ENCODE measurements at places on chromosomes 5 and 9. TPM values are rescaled to one million over a fixed set of nuclear protein-coding genes. Genes with fewer than 3 reads are reported as not detected.

LRRC26 gene
- total RNA-seq, result 0.31 TPM

- no peak for DNase-seq
- H3K4me1 ChIP-seq, result no peaks in the 10 kb centered on the region
- H3K4me3 ChIP-seq, result no peak overlapping the region
These were observed 116.9 kb upstream of the KLF9 start for GRCh38 chr9:70531311-70531710.

NTNG2 gene
- total RNA-seq, result 2.1 TPM

- H3K27me3 ChIP-seq, result peaks cover 2% of the 10 kb centered on the region
- DNase-seq, result no peak
- H3K4me3 ChIP-seq, result no peak overlapping the region
- no peaks in the 10 kb centered on the region for H3K36me3 ChIP-seq
These were observed 564.0 kb upstream of the KLF4 start for GRCh38 chr9:108053555-108054061.

GLIPR2 gene
- total RNA-seq, result 13.6 TPM

GRCh38 chr5:75387806-75388205 is 50.8 kb downstream of the HMGCR start:
- DNase-seq, result no peak
- H3K36me3 ChIP-seq, result peaks cover 72% of the 10 kb centered on the region
- no peaks in the 10 kb centered on the region for H3K4me1 ChIP-seq
- H3K27ac ChIP-seq, result no peak overlapping the region
- no peaks in the 10 kb centered on the region for H3K27me3 ChIP-seq
- H3K4me3 ChIP-seq, result no peak overlapping the region

HK3 gene
- 0.55 TPM for total RNA-seq

GRCh38 chr9:138072897-138073296 is 195.3 kb downstream of the CACNA1B start:
- DNase-seq, result no peak
- H3K27me3 ChIP-seq, result peaks cover 18% of the 10 kb centered on the region
- H3K4me1 ChIP-seq, result no peaks in the 10 kb centered on the region

- H3K4me3 ChIP-seq, result no peak overlapping the region
- DNase-seq, result no peak
- H3K36me3 ChIP-seq, result no peaks in the 10 kb centered on the region
- no peaks in the 10 kb centered on the region for H3K4me1 ChIP-seq
- no peaks in the 10 kb centered on the region for H3K27me3 ChIP-seq
These were observed 408.8 kb upstream of the IRX1 start for GRCh38 chr5:3186736-3187405.

GRCh38 chr5:14824499-14824898 is 47.1 kb downstream of the ANKH start:
- no peak overlapping the region for H3K4me3 ChIP-seq
- DNase-seq, result no peak
- H3K4me1 ChIP-seq, result peaks cover 3% of the 10 kb centered on the region
- H3K36me3 ChIP-seq, result peaks cover 4% of the 10 kb centered on the region

DNA sequence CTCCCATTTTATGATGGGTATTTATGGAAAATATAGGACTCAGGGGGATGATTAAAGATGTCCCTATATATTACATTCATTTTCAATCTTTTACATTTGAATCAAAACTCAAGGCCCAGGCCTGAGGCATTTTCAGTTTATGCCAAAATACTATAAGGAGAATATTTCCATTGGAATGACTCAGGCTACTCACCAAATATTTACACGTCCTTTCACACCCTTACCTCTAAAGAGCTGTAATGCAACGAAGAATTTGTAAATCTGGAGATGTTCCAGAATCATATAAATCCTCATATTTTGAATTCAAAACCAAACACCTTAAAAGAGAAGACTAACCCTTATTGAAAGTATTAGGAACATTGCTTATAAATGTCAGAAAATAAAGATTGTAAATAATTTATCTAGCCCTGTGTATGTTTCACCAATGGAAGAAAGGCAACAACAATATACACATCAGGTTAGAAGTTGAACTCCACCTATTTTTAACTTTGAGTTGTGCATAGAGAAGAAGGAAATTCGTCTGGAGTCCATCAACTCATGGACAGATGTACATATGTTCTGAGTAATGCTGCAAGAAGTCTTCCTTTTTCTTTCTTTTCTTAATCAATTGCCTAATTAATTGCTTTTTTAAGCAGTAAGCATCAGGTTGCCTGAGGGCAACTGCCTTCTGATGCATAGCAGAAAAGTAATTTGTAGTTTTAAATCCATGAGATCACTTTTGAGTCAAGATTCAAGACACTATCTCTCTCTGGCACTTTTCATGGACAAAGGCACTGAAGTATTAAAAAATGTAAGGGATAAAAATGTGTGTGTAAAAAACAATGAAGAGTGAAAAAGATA is 579.3 kb upstream of the RGMB start:
- H3K27me3 ChIP-seq, result no peaks in the 10 kb centered on the region
- H3K4me1 ChIP-seq, result no peaks in the 10 kb centered on the region
- DNase-seq, result no peak
- no peak overlapping the region for H3K4me3 ChIP-seq

All from activated B cell treated with CpG ODN at 0.5 μM for 24 hours (primary cell).